ENCODE measurements at places on chromosomes 2 and 18.
A peak's percentile ranks its signal among the peaks of the same experiment; 100 is the strongest.

- DNase-seq: no peak
Observed at GRCh38 chr18:60232541-60232940, 140.0 kb downstream of the MC4R start.

DNA sequence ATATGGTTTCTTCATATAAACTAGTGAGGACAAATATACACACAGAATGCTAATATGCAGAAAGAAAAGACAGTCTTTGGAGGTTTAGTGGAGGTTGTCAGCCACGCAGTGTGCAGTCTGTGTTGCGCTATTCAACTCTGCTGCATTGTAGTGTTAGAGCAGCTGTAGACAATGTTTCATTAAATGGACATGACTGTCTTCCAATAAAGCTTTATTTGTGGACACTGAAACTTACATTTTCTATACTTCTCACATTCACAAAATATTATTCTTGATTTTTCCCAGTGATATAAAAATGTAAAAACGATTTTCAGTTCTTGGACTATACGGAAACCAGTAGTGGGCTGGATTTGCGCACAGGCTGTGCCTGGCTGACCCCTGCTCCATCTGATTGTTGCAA is 13.3 kb downstream of the TTC27 start:
- no peak for DNase-seq

- no peak for DNase-seq
Observed at GRCh38 chr2:169007356-169007755, 23.8 kb downstream of the ABCB11 start.

DNA sequence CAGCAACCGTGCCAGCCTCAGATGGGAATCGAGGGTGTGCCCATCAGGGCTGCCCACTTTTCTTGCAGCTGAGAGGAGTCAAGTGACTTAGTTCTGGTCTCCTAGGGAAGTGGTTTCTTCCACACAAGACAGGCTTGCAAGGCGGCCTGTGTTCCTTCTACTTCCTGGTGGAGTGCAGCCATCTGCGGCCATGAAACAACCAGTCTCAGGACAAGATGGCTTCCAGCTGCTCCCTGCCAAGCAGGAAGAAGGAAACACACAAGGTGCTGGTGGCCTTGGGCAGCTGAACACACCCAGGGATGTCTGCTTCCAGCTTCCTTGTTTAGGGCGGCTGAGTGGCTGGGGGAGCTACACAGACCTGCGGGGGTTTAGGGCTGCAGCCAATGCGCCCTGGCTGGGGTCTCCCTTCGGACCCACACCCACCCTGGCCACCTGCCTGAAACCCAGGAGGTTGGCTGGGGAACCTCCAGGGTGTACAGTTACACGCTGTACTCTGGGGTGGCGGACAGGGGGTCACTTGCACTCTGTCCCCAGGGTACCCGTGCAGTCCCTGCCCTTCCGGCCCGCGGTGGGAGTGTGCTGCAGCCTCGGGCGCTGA is 34.7 kb downstream of the PTPN18 start:
- no peak for DNase-seq

GRCh38 chr2:60972889-60973656 is 44.4 kb upstream of the PEX13 start:
- DNase-seq: no peak

- peak; percentile 98 for DNase-seq
Observed at GRCh38 chr2:134491771-134492441, 226.9 kb downstream of the TMEM163 start.
